SJSA1 (cell line): ENCODE measurements at places on chromosomes 3 and 15.

- no peak for DNase-seq
These were observed 120.3 kb downstream of the ASB7 start for GRCh38 chr15:100722551-100723314.

- no peak for DNase-seq
These were observed 128.4 kb upstream of the TMC3 start for GRCh38 chr15:81502439-81502838.

GRCh38 chr3:169147238-169148008, 516.1 kb downstream of the MECOM start:
- peak; percentile 75 for DNase-seq

GRCh38 chr3:142180761-142181362, 31.5 kb upstream of the TFDP2 start:
- DNase-seq = peak; percentile 47

DNA sequence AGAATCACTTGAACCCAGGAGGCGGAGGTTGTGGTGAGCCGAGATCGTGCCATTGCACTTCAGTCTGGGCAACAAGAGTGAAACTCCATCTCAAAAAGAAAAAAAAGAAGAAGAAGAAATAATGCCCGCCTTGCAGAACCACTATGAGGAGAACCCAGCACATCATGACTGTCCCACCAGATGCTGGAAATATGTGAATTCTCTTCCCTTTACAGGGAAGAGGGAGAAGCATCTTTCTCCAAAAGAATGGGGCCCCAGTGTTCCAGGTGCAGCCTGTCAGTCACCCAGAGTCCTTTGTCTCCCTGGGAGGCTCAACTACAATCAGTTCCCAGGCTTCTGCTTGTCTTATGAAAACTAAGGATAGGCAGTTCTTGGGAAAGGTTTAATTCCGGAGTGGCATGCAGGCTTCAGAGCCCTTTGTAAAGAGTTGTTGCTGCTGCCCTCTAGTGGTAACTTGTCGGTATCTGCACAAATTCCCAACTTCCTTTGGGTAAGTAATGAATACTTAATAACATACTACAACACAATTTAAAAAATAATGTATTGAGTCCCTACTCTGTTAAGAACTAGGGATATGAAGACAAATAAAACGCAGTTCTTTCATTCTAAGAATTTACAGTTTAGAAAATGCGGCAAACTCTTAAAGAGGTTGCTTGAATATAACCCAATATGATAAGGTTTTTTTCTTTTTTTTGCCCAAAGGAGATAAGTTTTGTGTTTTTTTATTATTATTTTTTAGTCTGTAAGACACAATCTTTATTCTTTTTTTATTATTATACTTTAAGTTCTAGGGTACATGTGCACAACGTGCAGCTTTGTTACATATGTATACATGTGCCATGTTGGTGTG, 18.6 kb upstream of the TICRR start:
- peak; percentile 64 for DNase-seq

GRCh38 chr3:48157950-48158376, 30.3 kb downstream of the CDC25A start:
- no peak for DNase-seq

DNA sequence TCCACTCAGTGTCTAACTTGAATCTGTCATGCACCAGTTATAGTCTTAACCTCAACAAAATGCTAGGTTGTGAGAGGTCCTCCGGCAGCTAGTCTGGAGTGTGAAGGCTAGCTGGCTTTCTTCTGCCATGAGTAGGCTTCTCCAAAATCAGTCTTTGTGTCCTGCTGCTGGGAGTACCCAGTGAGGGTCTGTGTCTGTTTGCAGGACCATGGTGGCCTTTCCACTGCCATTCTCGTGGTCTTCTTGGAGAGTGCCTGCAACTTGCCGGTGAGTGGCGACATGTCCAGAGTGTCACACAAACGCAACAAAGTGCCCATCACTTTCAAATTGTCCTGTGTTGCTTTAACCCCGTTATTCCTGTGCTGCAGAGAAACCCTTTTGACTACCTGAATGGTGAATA, 34.0 kb downstream of the ESYT3 start:
- DNase-seq = no peak

GRCh38 chr3:169668072-169668956, 4.8 kb upstream of the MECOM start:
- DNase-seq = no peak

DNA sequence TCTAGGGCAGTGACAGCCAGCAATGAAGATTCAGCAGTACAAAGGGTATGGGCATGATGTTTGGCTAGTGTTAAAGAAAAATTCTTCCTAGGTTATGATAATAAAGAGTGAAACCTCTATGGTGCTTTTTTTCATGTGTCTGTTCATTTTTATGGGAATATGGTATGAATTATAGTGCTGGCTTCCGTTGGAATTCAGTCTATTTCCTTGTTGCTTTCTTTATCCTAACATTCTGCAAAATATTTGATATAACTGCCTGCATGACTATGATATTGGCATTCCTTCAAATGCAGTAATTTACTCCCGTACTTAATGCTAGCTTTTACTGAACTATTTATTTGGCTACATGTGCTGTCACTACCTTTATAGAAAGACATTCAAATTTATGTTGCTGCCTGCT, 57.6 kb upstream of the ATP11B start:
- no peak for DNase-seq

GRCh38 chr3:33424606-33425452, 15.4 kb downstream of the UBP1 start:
- DNase-seq = no peak

DNA sequence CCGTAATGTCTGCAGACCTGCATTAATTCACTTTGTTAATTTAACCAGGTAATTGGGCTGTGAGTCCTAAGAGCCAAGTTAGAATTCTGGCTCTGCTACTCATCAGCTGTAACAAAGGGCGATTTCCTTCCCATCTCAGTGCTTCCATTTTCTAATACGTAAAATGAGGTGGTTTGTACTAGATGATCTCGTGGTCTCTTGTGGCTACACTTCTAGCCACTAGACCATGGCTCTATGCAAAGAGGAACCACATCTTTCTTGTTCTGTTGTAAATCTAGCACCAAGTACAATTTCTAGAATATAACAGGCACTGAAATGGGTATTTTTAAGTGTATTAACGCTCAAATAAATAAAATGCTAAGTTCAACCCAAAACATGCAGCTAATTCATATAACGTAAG, 174.4 kb upstream of the THBS1 start:
- DNase-seq = no peak

GRCh38 chr3:87120881-87121280, 106.2 kb upstream of the CHMP2B start:
- no peak for DNase-seq

DNA sequence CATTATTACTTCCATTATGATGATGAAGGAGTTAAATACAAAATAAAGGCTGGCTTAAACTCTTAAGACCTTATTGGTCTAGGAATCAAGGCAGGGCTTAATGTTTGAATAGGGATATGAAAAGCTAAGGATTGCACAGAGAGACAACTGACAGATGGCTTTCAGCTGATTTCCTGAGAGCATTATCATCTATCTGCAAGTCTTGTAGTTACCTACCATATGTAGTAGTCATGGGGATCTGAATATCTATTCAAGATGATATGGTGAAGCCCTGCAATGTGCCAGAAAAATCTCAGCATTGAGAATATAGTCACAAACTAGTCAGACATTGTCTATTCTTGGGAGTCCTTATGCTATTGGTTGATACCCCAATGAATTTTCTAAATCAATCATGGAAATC, 47.5 kb upstream of the CHMP2B start:
- DNase-seq = no peak

- DNase-seq = no peak
These were observed 26.7 kb upstream of the PIK3R4 start for GRCh38 chr3:130773366-130773765.

GRCh38 chr3:188727052-188727451, 444.7 kb upstream of the TPRG1 start:
- no peak for DNase-seq

GRCh38 chr15:76200641-76201105, 110.6 kb downstream of the ETFA start:
- DNase-seq = no peak

DNA sequence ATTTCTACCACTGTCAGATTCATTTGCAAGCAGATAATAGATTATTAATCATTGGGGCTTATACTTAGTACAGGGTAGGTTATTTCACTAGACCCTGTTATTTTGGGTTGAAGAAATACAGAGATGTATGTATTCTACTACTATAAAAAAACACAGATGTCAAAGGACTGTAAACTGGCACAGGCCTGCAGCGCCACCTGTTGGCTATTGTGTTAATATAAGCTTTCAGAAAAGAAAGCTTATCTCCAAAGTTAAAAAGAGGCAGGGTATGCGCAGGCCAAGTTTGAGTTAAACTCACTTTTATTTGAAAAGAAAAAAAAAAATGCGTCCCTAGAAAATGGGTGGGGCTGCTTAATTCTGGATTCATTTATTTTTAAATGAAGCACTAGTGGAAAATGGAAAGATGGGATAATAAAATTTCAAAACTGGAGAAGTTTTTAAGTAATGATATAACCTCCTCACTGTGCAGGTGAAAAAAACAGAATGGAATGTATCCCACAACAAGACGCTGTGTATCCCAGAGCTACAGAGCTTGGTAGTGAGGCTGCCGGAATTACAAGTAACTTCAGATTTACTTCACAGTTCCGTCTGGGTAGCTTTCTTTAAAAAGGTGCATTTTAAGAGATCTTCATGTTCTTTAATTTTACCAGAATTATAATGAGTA, 407.2 kb upstream of the TGFBR2 start:
- peak; percentile 48 for DNase-seq

DNA sequence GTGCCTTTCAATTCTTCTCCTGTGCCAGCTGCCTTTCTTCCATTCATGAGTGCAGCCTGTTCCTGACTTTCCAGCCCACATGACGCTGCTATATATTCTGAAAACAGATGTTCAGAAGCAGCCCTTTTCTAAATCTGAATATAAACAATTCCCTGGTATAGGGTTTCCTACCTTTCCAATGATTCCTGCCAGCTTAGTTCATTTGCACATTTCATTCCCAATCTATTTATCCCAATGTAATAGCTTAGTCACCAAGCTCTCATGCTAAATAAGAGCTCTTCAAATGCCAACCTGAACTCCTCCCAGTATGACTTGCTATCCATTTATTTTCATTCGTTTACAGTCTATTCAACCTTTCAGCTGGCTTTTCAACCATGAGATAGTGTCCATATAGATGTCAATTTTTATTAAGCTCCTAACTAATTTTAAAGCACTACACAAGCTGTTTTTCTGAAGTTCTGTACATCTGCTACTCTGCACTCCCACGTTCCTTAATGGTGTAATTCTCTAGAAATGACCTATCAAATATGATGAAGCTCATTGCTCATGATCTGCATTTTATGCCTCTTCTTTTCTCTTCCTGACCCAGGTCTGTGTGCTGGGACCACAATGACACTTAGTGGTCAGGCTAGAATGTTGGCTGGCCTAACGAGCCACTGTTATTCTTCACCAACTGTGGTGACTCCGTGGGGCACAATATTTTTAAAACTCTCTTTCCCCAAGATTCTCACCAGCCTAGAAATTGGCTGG, 605.0 kb upstream of the TBL1XR1 start:
- no peak for DNase-seq

- no peak for DNase-seq
These were observed 50.4 kb upstream of the MED12L start for GRCh38 chr3:151035072-151035471.

GRCh38 chr3:113601240-113601639, 68.9 kb downstream of the SIDT1 start:
- DNase-seq = no peak

DNA sequence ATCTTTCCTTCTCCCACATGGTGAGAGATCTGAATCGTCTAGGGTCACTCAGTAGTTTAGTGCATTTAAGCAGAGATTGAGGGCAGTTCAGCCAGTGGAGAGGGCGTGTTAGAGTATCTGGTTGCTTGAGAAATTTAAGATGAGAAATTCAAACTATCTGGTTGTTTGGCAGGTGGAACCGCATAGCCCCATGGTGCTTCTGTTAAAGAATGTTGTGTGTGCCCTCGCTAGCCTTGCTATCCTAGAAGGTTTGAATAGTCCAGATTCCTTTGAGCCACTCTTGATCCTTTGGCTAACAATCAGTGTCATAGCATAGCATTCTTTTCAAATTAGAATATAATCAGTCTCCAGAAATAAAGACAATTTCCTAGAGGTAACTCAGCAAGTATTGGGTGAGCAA, 32.1 kb downstream of the ABHD17C start:
- DNase-seq = no peak

DNA sequence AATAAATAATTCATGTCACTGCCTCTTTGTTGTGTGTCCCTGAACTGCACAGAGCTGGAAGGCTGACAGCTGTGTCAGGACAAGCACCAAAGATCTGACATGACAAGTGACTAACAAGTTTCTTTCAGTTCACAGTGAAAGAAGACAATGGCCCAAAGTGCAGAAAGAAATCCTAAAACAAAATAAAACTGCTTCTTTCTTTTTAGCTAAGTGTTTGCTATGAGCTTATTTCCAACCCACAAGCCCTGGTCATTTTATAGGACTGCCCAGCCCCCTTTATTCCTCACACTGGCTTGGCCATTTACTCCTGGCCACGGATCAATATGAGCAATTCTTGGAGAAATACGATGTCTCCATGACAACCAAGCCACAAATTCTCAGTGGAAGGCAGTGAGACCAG, 238.5 kb downstream of the WDR72 start:
- DNase-seq = no peak

DNA sequence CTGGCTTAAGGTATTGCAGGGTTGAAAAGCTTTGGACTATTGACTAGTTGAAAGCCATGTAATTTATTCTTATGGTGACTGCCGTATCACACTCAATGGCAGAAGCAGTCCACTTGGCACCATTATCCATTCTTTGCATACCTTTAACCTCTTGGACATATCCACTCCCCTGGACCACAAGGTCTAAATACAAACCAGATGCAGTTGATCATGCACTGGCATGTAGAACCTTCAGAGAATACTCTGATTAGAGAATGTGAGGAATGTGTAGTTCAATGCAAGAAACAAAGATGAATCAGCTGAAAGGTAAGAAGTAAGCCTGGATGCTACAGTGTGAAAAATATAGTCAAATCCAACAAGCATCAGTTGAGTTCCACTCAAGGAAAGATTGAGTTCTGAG, 93.1 kb downstream of the FRMD5 start:
- peak; percentile 65 for DNase-seq

GRCh38 chr15:73571346-73571745, 61.8 kb downstream of the NPTN start:
- no peak for DNase-seq

- DNase-seq = no peak
These were observed 344.0 kb upstream of the PROK2 start for GRCh38 chr3:72128921-72129320.

DNA sequence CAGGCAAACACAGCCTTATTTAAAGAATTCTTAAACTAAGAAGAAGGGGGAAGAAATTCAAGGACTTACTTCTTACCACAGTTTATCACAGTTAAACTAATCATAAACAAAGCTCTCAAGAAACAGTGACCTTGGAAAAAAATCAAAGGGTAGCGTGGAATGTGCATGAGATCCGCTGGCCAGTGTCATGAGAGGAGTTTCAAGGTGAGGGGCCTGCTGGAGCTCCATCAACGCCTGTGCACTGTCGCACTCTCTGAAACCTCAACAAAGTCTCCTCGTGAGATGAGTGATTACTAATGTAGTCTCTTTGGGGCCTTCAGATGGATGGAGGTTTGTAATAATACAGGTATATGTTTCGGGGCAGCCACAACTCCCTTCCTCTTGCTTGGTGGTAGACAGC, 28.4 kb upstream of the PRICKLE2 start:
- DNase-seq = no peak

- DNase-seq = no peak
These were observed 618.8 kb upstream of the CCDC54 start for GRCh38 chr3:106758459-106758858.

GRCh38 chr3:44232407-44232806, 9.3 kb upstream of the TOPAZ1 start:
- no peak for DNase-seq
